Activated CD4-positive, alpha-beta memory T cell treated with anti-CD3 and anti-CD28 coated beads, Interleukin-2, amount 10 ng/mL, durations not matched to agents 7 days and 5 days (primary cell): ENCODE measurements at places on chromosomes 6 and 20. TPM values are rescaled to one million over a fixed set of nuclear protein-coding genes. Genes with fewer than 3 reads are reported as not detected.
A peak's percentile ranks its signal among the peaks of the same experiment; 100 is the strongest.

DNA sequence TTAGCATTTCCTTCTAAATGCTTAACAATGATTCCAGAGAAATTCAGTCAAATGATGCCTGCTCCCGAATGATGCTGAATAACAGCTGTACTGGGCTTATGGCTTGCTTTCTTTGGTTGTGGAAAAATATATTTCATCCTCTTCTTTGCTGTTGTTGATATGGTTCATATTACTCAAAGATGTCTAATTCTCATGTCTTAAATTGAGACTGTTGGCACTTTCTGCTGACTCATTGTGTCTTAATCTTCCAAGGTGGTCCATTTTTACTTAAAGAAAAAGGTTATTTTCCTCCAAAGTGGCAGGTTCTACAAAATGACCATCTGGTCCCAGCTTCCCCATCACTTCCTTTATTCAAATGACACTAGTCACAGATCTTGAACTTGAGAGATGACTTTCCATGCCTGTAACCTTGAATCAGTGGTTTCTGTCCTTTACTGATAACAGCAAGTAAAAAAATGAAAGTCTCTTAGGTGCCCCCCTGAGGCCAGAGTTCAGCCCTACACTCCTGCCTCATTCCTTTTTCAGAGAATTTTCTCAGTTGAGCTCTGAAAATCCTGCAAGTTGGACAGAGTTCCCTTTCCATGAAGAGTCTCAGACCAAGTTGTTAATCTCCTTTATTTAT lies 6.9 kb downstream of the SNAP25 start:
- H3K4me3 ChIP-seq = no peak overlapping the region
- DNase-seq = no peak

GRCh38 chr6:48472091-48472490 lies 361.1 kb upstream of the PTCHD4 start:
- no peak overlapping the region for H3K27ac ChIP-seq
- H3K4me3 ChIP-seq = no peak overlapping the region
- no peaks in the 10 kb centered on the region for H3K36me3 ChIP-seq
- no peaks in the 10 kb centered on the region for H3K4me1 ChIP-seq
- no peak for DNase-seq

GRCh38 chr6:39295611-39296011 lies 18.6 kb downstream of the KCNK17 start:
- no peak overlapping the region for H3K27ac ChIP-seq
- no peaks in the 10 kb centered on the region for H3K36me3 ChIP-seq
- H3K27me3 ChIP-seq = peaks cover 3% of the 10 kb centered on the region
- no peaks in the 10 kb centered on the region for H3K4me1 ChIP-seq
- DNase-seq = no peak

- peaks cover 81% of the 10 kb centered on the region for H3K4me1 ChIP-seq
- peaks cover 77% of the 10 kb centered on the region for H3K36me3 ChIP-seq
- H3K27ac ChIP-seq = no peak overlapping the region
- no peaks in the 10 kb centered on the region for H3K27me3 ChIP-seq
- DNase-seq = no peak
- no peak overlapping the region for H3K4me3 ChIP-seq
These were observed 6.7 kb downstream of the PPP1R16B start for GRCh38 chr20:38812182-38812581.

The PKIB gene
- 0.65 TPM for total RNA-seq

- no peaks in the 10 kb centered on the region for H3K36me3 ChIP-seq
- H3K4me1 ChIP-seq = peaks cover 2% of the 10 kb centered on the region
- no peak for DNase-seq
- H3K27ac ChIP-seq = no peak overlapping the region
These were observed 36.7 kb upstream of the GMPR start for GRCh38 chr6:16201706-16202105.

- no peaks in the 10 kb centered on the region for H3K27me3 ChIP-seq
- H3K36me3 ChIP-seq = peaks cover 61% of the 10 kb centered on the region
- H3K27ac ChIP-seq = peak overlapping the region; percentile 21
- peaks cover 98% of the 10 kb centered on the region for H3K4me1 ChIP-seq
These were observed 9.6 kb downstream of the JARID2 start for GRCh38 chr6:15255481-15255880.

The CENPW gene
- total RNA-seq = 54.6 TPM

- no peak overlapping the region for H3K27ac ChIP-seq
- no peaks in the 10 kb centered on the region for H3K4me1 ChIP-seq
- no peak overlapping the region for H3K4me3 ChIP-seq
These were observed 500.4 kb upstream of the SULF2 start for GRCh38 chr20:48285656-48286055.

GRCh38 chr20:10927936-10928840 lies 254.4 kb upstream of the JAG1 start:
- no peaks in the 10 kb centered on the region for H3K27me3 ChIP-seq
- H3K36me3 ChIP-seq = no peaks in the 10 kb centered on the region
- no peak overlapping the region for H3K27ac ChIP-seq
- no peaks in the 10 kb centered on the region for H3K4me1 ChIP-seq
- DNase-seq = no peak
- no peak overlapping the region for H3K4me3 ChIP-seq

The XKR7 gene
- not detected for total RNA-seq

- H3K27ac ChIP-seq = no peak overlapping the region
- DNase-seq = no peak
- H3K36me3 ChIP-seq = no peaks in the 10 kb centered on the region
- H3K4me1 ChIP-seq = peaks cover 64% of the 10 kb centered on the region
These were observed 155.2 kb downstream of the CEBPB start for GRCh38 chr20:50345712-50346373.

The TMX4 gene
- total RNA-seq = 80.3 TPM

- H3K27ac ChIP-seq = no peak overlapping the region
- H3K4me3 ChIP-seq = no peak overlapping the region
- H3K4me1 ChIP-seq = peaks cover 32% of the 10 kb centered on the region
- H3K36me3 ChIP-seq = no peaks in the 10 kb centered on the region
These were observed 70.8 kb downstream of the MDGA1 start for GRCh38 chr6:37626915-37627314.

GRCh38 chr6:10624836-10625235 lies 69.6 kb downstream of the C6orf52 start:
- H3K27ac ChIP-seq = no peak overlapping the region
- no peak for DNase-seq
- H3K4me1 ChIP-seq = no peaks in the 10 kb centered on the region

The DYNLT2 gene
- 2.2 TPM for total RNA-seq

DNA sequence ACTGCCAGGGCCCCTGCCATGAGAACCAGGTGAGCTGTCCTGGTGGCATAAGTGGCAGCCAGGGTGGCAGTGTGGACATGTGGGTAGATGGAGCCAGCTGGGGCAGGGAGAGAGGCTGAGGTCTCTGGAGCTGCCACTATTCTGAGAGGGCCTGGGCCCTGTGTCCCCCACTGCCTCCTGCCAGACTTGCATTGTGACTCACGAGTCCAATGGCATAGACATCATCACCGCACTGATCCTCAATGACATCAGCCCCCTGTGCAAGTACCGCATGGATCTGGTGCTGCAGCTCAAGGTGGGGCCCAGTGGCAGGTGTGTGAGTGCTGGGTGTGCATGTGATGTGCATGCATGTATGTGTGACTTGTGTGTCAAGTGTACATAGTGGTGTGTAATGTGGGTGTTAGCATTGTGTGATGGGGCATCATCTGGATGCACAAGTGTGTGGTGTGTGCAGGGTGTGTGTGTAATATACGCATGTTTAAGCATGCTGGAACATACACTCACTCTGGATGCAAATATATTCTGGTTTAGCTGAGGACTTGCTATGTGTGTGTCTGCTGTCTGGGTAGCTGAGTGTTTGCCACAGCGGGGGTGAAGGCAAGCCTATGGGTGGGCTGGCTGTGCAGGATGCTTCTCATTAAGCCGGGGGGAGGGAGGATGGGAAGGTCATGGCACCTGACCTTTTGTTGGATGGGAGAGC lies 25.1 kb downstream of the UQCC2 start:
- DNase-seq = no peak
- no peak overlapping the region for H3K4me3 ChIP-seq
- peak overlapping the region; percentile 8 for H3K27ac ChIP-seq

GRCh38 chr20:35355372-35355771 lies 56.4 kb downstream of the UQCC1 start:
- no peak for DNase-seq
- no peak overlapping the region for H3K4me3 ChIP-seq
- peaks cover 1% of the 10 kb centered on the region for H3K4me1 ChIP-seq
- H3K27ac ChIP-seq = no peak overlapping the region
- no peaks in the 10 kb centered on the region for H3K27me3 ChIP-seq

The SEC23B gene
- 101 TPM for total RNA-seq

The RNF39 gene
- not detected for total RNA-seq

The EDN1 gene
- total RNA-seq = not detected
